CD4-positive, CD25-positive, alpha-beta regulatory T cell (primary cell): ENCODE measurements at places on chromosomes 2 and 18.

DNA sequence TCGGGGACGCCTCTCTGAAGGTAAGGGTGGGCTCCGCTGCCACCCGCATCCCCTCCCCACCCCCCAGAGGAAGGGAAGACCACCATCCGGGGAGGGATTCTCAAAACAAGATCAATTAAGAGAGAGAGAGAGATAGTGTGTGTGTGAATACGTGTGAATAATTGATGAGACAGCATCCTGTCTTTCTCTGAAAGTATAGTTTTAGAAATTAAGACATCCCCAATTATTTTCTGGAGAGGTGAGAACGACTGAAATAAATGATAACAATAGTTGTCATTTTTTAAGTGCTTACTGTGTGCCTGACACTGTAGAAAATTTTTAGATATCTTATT, 751 bp downstream of the IL18R1 start:
- DNase-seq = no peak

DNA sequence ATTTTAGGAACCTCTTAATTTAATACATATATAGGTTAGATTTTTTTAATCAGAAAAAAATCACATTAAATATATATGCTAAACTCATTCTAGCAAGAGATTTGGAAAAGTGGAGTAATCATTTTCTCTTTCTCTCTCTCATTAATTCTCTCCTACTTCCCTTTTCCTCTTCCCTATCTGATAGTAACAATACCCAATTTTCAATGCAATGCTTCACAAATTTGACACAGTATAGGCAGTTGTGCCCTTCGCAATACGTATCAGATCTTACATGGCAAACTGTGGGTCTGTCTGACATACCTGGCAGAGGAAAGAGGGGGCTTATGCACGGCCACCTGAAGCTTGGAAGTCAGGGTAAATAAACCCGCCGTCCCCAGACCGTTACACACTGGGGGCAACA, 444.3 kb downstream of the NBAS start:
- no peak for DNase-seq

GRCh38 chr18:58998401-58999203, 133.9 kb downstream of the ZNF532 start:
- no peak for DNase-seq

DNA sequence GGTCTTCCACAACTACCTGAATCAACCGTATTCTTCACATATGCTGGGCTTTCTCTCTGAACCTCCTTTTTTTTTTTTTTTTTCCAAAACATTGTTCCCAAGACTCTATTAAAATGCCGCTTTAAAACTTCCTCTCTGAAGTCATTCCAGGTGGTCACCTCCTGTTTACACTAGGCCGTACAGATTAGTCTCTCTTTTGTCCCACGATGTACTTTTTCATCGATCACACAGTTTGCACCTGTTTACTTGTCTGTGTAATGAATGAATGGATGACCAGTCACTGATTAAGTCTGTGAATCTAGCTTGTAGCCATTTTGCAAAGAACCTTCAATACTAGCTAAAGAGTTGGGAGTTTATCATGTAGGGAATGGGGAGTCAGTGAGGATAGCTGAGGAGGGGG, 16.7 kb upstream of the FAM228A start:
- no peak for DNase-seq

- DNase-seq = no peak
Observed at GRCh38 chr18:29979881-29980280, 1062.7 kb downstream of the DSC3 start.

DNA sequence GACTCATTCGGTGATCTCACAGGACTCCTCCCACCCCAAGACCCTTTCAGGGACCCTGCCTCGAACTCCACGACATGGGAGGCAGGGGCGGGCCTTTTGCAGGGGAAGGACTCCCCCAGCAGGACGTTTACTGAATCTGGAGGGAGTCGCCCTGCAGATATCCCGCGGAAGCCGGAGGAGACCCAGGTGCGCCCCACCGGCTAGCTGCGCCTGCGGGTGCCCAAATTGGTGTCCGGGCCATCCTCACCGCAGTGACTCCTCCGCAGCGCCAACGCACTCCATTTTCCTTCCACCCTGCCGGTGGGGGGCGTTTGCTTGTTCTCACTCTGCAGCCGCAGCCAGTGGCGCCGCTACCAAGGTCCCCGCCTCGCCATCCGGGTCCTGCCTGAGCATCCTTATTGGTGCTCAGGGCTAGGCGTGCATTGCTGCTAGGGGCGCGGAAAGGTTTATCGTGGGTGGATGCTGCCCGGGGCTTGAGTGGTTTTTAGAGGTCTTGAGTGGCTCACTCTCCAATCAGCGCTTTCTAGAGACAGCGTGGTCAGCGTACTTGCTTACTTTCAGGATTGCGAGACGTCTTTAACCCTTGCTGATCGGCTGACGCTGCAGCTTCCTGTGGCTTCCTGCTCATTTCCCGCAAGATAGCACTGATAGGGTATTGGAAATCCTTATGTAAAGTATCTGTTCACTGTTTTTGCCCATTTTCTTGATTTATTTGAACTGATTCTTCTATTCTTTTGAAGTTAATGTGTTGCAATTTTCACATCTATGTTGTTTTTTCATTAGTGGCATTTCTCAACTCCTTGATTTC, 81.4 kb downstream of the BIN1 start:
- peak; percentile 74 for DNase-seq

GRCh38 chr2:149653831-149654445, 66.4 kb upstream of the MMADHC start:
- no peak for DNase-seq

DNA sequence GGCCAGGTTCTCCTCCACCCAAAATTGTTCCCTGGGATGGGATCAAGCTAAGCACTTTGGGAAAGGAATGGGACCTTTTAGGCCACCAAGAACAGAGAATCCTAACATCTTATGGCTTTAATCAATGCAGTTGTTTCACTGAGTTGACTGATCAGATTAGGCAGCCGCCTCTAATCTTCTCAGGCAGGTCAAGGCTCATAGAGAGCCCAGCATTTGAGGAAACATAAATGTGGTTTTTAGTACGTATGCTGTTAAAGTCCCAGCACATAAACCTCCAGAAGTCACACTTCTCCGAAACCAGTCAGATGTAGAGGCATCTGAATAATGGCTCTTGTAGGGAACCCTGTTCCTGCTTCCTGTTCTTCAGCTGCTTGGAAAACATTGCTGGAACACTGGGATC, 99.5 kb upstream of the RMDN2 start:
- DNase-seq = no peak

DNA sequence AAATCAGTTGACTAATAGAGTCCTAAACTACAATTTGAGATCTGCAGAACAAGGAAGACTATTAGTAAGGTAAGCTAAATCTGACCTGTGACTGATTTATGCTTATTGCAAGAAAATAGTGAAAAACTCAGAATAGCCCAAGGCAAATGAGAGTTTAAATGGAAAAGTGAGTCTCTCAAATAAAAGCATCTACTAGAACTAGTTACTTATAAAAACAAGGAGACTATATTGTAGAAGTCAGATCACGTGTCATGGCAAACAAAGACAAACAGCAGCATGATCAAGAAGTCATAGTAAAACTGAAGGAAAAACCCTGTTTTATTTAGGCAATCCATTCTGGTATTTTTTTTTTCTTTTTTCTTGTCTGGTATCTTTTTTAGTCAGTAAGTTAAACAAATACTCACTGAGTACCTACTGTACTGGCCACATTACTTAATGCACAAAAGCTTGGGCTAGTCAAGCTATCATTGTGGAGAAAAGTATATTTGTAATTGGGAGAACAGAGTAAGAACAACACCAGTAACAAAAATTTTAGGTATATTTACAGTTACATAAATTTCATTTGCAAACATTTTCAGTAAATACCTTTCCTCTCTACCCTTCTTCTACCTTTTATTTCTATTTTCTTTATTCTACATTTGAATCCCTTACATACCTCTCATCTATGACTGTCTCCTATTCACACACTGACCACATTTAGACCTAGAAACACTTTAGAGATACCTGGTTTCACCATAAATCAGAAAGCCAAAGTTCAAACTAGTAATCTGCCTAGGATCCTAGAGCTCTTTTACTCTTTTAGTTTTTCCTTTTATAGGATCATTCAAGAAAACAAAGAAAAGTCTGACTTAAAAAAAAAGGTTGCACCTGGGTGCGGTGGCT, 23.7 kb downstream of the CCDC88A start:
- no peak for DNase-seq

GRCh38 chr2:219206328-219207133, at the start of gene ZFAND2B:
ZFAND2B (plus strand) TSS chr2:219206782; CDS start chr2:219206988, 206 bp downstream.
- DNase-seq = peak; percentile 94

GRCh38 chr18:74831571-74832250, 234.0 kb downstream of the ZNF407 start:
- DNase-seq = no peak

DNA sequence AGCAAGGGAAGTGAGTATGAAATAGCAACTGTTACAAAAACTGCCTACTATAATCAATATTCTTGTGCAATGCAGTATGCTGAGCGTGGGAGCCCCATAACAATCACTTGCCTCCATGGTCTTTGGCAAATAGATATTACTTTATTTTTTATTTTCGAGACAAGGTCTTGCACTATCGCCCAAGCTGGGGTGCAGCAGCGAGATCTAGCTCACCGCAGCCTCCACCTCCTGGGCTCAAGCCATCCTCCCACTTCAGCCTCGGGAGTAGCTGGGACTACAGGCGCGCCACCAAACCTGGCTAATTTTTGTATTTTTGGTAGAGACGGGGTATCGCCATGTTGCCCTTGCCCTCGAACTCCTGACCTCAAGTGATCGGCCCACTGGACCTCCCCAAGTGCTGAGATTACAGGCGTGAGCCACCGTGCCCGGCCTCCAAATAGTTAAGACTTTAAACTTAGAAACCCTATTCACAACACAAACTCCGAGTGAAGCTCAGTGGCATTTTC, 1.2 kb upstream of the CCNT2 start:
- DNase-seq = peak; percentile 5

DNA sequence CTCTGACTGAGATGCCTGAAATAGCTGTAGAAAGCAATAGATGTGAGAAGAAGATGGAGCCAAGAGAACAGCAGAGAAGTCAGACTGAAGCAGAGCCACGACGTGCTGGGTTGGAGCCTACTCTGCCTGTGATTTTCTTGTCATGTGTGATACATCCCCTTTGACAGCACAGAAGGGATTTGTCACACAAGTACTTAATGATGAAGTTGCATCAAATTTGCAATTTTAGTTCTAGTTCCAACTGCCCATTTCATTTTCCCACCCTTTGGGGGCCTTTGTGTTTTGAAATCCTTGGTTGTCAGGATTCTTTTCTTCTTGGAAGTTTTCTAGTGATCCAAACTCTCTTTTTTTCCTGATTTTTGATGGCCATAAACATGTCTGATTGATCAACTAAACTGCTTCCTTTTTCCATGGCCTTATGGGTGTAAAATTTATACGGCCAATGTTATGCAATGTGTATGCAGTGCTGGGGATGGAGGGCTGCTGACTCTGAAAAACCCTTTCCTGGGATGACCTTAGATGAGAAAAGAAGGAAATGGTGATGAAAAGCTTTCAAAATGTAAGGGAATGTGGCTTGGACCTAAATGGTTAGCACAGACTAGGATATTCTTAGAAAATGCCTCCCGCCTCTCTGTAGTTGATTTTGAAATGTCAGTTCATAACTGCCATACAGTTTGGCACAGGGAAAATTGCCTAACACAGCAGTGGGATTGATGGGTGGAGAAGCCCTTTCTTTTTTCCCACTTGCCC, 9.6 kb upstream of the B3GNT2 start:
- DNase-seq = no peak

- no peak for DNase-seq
Observed at GRCh38 chr2:3633982-3634595, 23.9 kb upstream of the ALLC start.

DNA sequence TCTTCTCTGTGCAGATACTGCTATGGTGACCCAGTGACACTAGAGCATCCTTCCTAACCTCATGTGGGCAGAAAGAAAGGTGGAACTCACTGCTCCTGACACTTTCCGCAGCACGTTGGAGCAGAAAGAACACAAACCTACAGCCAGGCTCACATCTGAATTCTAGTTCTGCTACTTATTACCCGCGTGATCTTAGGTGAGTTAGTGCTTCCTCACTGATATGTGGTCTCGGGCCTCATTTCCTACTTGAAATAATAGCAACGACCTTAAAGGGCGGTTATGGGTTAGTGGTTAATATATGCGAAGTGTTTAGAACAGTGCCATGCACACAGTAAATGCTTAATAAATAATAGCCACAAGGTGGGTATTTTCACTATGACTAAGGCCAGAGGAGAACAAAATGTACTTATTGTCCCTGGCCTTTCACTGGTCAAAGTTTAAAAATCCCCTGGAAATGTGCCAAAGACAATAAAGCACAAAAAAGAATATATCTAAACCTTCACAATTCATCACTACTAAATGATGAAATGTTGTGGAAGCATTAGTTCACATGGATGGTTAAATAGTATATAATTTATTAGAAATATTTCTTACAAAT, 66.6 kb downstream of the MYOM1 start:
- no peak for DNase-seq

GRCh38 chr2:23291239-23291638, 93.7 kb upstream of the KLHL29 start:
- no peak for DNase-seq

GRCh38 chr2:30355306-30355705, 91.7 kb upstream of the LCLAT1 start:
- no peak for DNase-seq

GRCh38 chr18:12882453-12883371, 1.3 kb downstream of the PTPN2 start:
- no peak for DNase-seq

DNA sequence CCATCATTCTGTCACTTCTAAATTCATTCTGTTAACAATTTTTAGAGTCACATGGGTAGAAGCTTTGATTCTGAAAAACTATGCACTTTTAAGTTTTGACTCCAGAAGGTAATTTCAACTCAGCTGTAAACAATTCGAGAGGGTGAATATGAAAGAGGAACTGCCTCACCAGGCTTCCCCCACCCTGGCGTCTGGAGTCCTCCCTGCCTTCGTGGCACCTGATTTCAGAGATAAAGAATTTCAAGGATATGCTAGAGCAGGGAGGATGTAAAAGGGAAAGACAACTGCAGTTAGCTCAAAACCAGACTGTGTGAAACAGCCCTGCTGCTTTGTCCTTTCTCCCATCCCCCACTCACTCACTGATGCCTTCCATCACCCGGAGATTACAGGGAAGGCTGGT, 40.7 kb downstream of the ONECUT2 start:
- no peak for DNase-seq

DNA sequence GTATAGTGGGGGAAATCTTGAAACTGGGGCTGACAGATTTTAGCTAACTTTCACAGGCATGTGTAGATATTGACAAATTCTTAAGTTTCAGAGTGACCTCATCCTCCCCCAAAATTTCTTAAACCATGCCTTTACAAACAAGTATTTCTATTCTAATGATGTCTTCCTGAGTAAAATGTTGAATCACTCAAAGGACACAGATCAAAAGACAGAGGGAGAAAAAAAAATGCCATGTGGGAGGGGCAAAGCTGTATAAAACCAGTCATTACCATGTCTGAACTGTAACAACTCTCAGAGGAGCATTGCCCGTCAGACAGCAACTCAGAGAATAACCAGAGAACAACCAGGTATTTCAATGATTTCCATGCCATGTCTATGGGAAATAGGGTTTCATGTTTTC, at the start of gene SERPINB2:
SERPINB2 (plus strand) TSS at position 282 of the 400 bp plus-strand sequence. CDS start 3,740 bp downstream, outside the sequence.
- no peak for DNase-seq

GRCh38 chr18:36661999-36662398, 166.8 kb downstream of the TPGS2 start:
- no peak for DNase-seq
